HCEC 1CT (cell line): ENCODE measurements at places on chromosomes 1 and 21.
A peak's percentile ranks its signal among the peaks of the same experiment; 100 is the strongest.

GRCh38 chr1:79667848-79668696 lies 661.5 kb upstream of the ADGRL4 start:
- DNase-seq: no peak

GRCh38 chr21:45570826-45571601 lies 28.8 kb upstream of the SLC19A1 start:
- peak; percentile 82 for DNase-seq

DNA sequence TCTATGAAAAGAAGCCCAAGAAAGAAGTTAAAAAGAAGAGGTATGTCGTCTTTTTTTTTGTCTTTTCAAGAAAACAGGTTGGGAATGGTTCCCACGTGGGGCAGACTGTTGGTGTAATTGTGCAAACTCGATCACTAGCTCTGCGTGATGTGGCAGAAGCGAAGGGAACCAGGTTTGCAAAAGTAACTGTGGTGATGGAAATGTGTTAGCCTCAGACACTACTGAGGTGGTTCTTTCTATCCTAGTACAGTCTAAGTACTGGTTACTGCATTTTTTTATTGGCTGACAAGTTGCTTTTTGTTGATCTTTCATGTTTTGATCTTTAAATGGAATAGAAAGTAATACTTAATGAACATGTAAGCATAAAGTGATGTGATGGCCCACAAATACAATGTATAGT lies 8.8 kb downstream of the RPL5 start:
- no peak for DNase-seq

GRCh38 chr1:63124666-63125191 lies 197.6 kb upstream of the FOXD3 start:
- peak; percentile 80 for DNase-seq

DNA sequence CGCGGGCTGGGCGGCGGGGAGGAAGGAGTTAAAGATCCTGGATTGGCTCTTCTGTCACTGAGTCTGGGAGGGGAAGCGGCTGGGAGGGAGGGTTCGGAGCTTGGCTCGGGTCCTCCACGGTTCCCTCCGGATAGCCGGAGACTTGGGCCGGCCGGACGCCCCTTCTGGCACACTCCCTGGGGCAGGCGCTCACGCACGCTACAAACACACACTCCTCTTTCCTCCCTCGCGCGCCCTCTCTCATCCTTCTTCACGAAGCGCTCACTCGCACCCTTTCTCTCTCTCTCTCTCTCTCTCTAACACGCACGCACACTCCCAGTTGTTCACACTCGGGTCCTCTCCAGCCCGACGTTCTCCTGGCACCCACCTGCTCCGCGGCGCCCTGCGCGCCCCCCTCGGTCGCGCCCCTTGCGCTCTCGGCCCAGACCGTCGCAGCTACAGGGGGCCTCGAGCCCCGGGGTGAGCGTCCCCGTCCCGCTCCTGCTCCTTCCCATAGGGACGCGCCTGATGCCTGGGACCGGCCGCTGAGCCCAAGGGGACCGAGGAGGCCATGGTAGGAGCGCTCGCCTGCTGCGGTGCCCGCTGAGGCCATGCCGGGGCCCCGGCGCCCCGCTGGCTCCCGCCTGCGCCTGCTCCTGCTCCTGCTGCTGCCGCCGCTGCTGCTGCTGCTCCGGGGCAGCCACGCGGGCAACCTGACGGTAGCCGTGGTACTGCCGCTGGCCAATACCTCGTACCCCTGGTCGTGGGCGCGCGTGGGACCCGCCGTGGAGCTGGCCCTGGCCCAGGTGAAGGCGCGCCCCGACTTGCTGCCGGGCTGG lies at the start of gene NPR1:
TSS of gene NPR1 (plus strand) at position 170 of the 818 bp plus-strand sequence. CDS start at position 591, 421 bp downstream.
- DNase-seq: peak; percentile 14

GRCh38 chr1:29642519-29642918 lies 406.2 kb downstream of the PTPRU start:
- DNase-seq: no peak

DNA sequence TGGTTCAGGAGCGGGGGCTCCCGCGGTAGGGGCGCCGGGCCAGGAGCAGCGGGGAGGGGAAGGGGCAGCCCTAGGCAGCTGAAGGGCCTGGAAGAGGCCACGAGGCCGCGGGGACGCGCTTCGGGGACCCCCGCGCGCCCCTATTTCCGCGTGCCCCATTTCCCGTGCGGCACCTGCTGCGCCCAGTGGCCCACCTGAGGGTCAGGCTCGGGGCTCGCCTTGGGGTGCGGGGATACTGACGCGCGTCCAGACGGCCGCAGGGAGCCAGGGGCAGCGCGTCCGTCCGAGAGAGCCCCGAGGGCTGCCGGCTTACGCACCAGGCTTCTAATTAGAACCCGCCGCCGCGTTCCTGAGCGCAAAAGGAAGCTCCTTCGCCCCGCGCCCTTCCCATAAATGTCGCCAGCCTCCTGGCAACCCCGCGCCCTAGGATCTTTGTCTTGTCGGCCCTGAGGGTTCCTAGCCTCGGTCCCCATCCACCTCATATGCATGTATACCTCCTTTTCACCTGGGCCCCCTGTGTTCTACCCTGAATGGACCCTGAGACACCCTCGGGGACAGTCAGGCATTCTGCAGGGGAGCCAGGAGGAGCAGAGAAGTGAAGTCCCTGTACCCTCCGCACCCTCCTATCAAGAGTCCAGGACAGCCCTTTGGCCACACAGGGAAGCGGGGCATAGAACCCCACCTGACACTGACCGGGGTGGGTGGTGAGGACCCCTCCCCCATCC lies 1.8 kb downstream of the WNT3A start:
- no peak for DNase-seq

GRCh38 chr1:111911776-111912515 lies 77.5 kb downstream of the KCND3 start:
- DNase-seq: no peak

- no peak for DNase-seq
Measured at GRCh38 chr1:33117440-33118085, 36.6 kb downstream of the AZIN2 start.

DNA sequence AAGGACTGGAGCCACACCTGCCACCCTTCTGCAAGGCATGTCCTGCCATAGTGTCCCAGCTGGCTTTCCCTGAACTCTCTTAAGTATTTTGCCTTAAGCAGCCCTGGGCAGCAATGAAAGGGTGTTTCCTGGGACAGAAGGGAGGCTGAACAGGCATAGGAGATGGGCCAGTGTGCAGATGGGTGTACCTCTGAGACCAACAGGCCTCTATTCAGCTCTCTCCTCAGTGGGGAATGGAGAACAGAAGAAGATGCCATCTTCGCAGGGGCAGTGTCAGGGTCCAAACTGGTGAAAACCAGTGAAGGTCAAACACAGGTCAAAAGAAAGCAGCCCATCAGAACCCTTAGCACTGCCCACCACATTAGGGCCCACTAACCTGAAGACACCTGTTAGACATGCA lies 53.2 kb downstream of the FAM78B start:
- DNase-seq: no peak

GRCh38 chr1:156491151-156491949 lies 9.2 kb downstream of the MEF2D start:
- no peak for DNase-seq

DNA sequence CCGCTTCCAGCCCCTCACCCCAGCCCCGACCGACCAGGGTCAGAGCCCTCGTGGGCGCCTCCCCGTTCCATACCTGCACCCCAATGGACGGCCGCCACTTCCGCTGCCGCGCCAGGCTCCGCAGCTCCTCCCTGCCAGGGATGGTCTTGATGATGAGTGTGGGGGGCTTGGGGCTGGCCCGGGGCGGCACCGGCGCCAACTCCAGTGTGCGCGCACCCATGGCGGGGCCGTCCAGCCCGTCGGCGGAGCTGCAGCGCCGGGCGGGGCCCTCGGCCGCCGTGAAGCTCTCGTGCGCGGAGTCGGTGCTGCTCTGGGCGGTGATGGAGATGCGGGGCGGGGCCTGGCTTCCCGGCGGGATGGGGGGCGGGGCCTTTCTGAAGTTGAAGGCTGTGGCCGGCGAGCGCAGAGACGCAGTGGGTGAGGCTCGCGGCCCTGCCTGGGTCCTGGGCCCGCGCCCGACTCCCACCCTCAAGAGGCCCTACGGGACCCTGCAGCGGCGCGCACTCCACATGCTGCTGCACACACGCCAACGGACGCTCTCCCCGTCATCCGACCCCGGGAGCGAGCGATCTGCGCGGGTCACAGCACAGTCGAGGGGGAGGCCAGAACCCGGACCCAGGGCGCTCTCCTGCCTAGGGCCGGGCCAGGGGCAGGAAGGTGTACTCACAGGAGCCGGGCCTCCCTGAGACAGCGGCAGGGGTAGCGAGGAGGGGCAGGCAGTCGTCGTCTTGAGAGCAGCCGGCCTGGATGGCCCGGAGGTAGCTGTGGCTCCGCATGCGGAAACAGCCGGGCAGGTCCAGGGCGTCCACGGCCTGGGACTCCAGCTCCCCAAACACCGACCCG lies 26.1 kb upstream of the SMIM12 start:
- no peak for DNase-seq

- no peak for DNase-seq
Measured at GRCh38 chr1:204283711-204284651, 70.2 kb upstream of the GOLT1A start.

DNA sequence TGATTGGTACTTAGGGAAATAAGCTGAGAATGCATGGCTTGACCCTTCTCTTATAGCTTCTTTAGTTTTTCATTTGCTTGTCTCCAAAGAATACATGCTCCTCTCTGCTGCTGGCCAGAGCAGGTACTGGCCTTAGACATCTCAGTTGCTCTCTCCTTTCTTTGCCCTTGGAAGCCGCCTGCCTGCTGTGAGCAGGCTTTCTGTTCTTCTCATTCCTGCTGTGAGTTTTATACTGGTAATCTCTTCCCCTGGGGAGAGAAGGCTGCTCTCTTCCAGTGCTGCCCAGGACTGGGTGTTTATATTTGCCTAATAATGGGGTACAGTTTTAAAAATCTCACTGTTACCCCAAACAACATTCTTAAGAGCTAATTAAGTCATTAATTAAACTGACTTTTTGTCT lies 323.5 kb upstream of the LRRC7 start:
- DNase-seq: no peak

DNA sequence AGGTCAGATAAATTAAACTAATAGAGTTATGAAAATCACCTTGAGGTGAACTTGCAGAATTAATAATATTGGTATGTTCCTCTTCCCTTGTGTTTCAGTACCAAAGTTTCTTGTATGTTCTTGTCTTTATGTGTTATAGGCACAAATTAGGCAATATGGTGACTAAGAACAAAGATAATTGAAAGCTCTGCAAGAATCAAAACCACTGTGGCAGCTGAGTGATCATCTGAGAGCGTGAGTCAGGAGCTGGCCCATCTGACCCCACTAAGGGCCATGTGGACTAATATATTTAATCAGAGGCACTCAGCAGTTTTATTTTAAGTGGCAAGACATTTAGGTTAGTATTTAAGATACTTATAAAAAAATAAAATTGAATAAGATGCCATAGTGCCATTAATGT lies 12.8 kb upstream of the CASQ2 start:
- DNase-seq: peak; percentile 96

- DNase-seq: no peak
Measured at GRCh38 chr1:121414905-121415304, 230.1 kb downstream of the SRGAP2C start.

DNA sequence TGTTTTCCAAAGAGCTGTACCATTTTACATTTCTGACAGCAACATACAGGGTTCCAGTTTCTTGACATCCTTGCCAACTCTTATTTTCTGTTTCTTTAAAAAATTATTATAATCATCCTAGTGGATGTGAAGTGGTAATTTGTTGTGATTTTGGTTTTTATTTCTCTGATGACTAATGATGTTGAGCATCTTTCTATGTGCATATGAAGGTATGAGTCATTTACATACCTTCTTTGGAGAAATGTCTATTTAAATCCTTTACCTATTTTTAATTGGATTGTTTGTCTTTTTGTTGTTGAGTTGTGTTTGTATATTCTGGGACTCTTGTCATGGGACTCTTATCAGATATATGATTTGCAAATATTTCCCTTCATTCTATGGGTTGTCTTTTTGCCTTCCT lies 20.8 kb upstream of the MPC2 start:
- DNase-seq: peak; percentile 35

GRCh38 chr1:108565081-108565480 lies 5.2 kb downstream of the EEIG2 start:
- DNase-seq: no peak

DNA sequence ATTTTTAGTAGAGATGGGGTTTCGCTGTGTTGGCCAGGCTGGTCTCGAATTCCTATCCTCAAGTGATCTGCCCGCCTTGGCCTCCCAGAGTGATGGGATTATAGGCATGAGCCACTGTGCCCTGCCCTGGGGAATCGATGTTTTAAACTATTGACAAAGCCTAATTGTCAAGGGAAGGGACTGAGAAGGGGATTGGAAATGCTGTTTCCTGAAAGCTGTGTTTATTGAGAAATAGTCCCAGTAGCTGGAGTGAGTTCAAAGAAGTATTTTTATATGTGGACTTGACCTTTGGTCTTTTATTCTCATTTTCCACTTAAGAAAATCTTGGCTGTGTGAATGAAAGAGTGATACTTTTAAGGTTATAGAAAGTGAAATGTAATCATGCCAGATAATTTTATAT lies 47.5 kb downstream of the KIF1B start:
- no peak for DNase-seq

GRCh38 chr21:46153247-46154154 lies 1.9 kb downstream of the FTCD start:
- no peak for DNase-seq

- DNase-seq: no peak
Measured at GRCh38 chr21:19608101-19608621, 1204.6 kb upstream of the TMPRSS15 start.

GRCh38 chr1:229034342-229034741 lies 236.6 kb upstream of the RAB4A start:
- DNase-seq: no peak

DNA sequence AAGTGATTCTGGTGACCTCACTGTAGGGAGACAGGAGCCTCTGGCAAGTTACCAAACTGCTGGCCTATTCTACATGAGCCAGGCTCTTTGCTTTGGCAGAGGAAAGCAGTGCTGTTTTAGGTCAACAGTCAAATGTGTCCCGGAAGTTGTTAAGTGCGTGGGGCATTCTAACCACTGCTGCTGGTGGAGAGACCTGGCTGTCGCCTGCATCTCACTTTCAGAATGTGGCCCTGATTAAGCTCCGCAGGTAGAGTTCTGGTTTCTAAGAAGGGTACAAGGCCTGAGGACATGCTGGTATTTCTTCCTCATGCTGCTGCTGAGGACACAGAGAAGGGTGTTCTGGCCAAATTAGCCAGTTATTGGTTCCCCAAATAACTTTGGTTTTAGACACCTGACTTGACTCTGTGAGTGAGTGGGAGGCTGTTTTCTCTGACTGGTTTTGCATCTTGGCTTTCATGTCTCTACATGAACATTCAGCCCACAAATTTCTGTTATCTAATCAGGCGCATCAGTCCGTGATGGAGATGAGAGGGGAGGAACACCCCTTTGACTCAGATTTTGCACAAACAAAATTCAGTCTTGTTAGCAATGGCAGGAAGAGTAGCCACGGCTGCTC lies 120.8 kb downstream of the LMO4 start:
- no peak for DNase-seq

- DNase-seq: no peak
Measured at GRCh38 chr1:6621429-6622391, 3.0 kb upstream of the THAP3 start.

- DNase-seq: no peak
Measured at GRCh38 chr1:175737451-175737850, 5.9 kb downstream of the TNR start.

GRCh38 chr1:63368131-63368530 lies 704 bp downstream of the ALG6 start:
- peak; percentile 2 for DNase-seq
